ENCODE measurements at places on chromosomes 5 and 9.

DNA sequence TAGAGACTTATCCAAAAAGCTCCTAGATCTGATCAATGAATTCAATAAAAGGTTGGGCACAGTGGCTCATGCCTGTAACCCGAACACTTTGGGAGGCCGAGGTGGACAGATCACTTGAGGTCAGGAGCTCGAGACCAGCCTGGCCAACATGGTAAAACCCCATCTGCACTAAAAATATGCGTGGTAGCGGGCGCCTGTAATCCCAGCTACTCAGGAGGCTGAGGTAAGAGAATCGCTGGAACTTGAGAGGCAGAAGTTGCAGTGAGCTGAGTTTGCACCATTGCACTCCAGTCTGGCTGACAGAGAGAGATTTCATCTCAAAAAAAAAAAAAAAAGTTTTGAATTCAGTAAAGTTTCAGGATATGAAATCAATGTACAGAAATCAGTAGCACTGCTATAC, 20.0 kb downstream of the DCTN4 start:
- DNase-seq: no peak
- H3K27me3 ChIP-seq: no peaks in the 10 kb centered on the region
- peaks cover 81% of the 10 kb centered on the region for H3K36me3 ChIP-seq
- peak overlapping the region; percentile 97 for H3K27ac ChIP-seq

- H3K4me3 ChIP-seq: no peak overlapping the region
- H3K4me1 ChIP-seq: peaks cover 6% of the 10 kb centered on the region
- DNase-seq: no peak
- no peak overlapping the region for H3K27ac ChIP-seq
- peaks cover 20% of the 10 kb centered on the region for H3K27me3 ChIP-seq
- no peaks in the 10 kb centered on the region for H3K36me3 ChIP-seq
These were observed 20.5 kb upstream of the CSF1R start for GRCh38 chr5:150106674-150107426.

DNA sequence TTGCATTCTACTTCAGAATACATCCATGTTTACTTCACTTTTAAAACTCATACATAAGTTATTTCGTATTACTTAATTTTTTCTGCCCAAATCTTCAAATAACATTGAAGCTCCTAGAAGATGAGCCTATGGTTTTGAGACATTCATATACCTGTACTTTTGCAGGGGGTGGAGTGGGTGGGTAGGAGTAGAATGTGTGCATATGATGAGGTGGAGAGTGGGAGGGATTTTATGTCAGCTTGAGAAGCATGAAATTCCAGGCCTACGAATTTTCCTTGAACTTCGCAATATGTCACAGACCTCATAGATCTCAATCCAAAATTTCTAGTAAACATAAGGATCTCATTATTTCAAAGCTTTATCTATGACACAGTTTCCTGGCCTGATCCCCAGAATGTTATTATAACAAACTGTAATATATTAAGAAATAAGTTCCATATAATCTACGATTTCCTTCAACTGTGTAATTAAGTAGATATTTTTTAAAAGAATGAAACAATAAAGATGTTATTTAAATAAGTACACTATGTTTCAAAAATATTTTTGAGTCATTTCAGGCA, 19.7 kb upstream of the MOB3B start:
- no peaks in the 10 kb centered on the region for H3K27me3 ChIP-seq
- H3K36me3 ChIP-seq: peaks cover 18% of the 10 kb centered on the region
- DNase-seq: no peak
- H3K4me1 ChIP-seq: no peaks in the 10 kb centered on the region

DNA sequence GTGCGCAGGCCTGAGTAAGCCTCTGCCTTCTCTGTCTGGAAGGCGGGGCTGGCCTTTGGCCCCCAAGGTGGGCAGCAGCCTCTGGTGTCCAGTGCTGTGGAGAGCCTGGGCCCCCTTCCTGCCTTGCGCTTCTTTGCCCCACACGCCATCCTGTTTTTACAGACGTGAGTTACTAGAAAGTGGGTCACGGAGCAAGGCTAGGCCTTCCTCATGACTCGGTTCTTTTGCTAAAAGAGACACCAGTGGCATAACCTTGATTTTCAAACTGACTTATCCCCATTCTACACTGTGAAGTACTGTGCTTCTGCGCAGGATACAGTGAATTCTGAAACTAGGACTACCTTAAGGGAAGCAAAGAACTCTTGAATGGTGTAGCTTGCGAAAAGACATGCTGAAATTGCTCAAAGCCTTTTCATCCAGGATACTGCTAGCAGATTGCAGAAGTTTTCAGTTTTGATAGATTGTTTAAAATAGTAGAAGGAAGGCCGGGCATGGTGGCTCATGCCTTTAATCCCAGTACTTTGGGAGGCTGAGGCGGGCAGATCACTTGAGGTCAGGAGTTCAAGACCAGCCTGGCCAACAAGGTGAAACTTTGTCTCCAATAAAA, 7.2 kb downstream of the ROPN1L start:
- no peaks in the 10 kb centered on the region for H3K27me3 ChIP-seq
- no peak for DNase-seq
- no peak overlapping the region for H3K4me3 ChIP-seq
- peaks cover 13% of the 10 kb centered on the region for H3K36me3 ChIP-seq

DNA sequence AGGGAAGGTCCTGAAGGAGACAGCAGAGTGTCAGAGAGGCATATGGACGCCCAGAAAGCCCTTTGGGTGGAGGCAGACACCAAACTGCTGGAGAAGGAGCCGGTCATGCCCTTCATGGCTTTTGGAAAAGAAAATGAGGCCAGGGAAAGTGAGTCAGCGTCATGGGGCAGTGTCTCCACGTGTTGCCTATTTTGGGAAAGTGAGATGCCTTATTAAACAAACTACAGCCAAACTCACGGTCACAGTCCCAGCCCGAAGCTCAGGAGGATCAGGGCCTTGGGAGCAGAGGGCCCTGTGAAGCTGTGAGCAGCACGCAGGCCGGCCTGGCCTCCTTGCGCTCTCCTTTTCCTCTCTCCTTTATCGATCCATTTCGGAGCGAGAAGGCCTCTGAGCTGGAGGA, 25.0 kb downstream of the RGS3 start:
- no peaks in the 10 kb centered on the region for H3K36me3 ChIP-seq
- H3K27ac ChIP-seq: no peak overlapping the region

- peaks cover 14% of the 10 kb centered on the region for H3K27me3 ChIP-seq
- no peak for DNase-seq
- no peak overlapping the region for H3K4me3 ChIP-seq
- H3K4me1 ChIP-seq: peaks cover 7% of the 10 kb centered on the region
- H3K36me3 ChIP-seq: no peaks in the 10 kb centered on the region
These were observed 4.9 kb upstream of the UBTD2 start for GRCh38 chr5:172288465-172288864.

GRCh38 chr5:157219491-157220271, 39.0 kb downstream of the ITK start:
- peaks cover 85% of the 10 kb centered on the region for H3K36me3 ChIP-seq
- no peaks in the 10 kb centered on the region for H3K27me3 ChIP-seq
- H3K4me3 ChIP-seq: peak overlapping the region; percentile 6
- H3K4me1 ChIP-seq: peaks cover 92% of the 10 kb centered on the region
- peak; percentile 60 for DNase-seq

- no peaks in the 10 kb centered on the region for H3K4me1 ChIP-seq
- H3K27ac ChIP-seq: no peak overlapping the region
- DNase-seq: no peak
- H3K36me3 ChIP-seq: no peaks in the 10 kb centered on the region
- peaks cover 2% of the 10 kb centered on the region for H3K27me3 ChIP-seq
These were observed 169.3 kb downstream of the OLFM1 start for GRCh38 chr9:135256581-135257354.

- no peak overlapping the region for H3K4me3 ChIP-seq
- peaks cover 6% of the 10 kb centered on the region for H3K4me1 ChIP-seq
- no peak for DNase-seq
- H3K36me3 ChIP-seq: no peaks in the 10 kb centered on the region
- no peak overlapping the region for H3K27ac ChIP-seq
These were observed 49.6 kb downstream of the NSUN2 start for GRCh38 chr5:6583049-6583880.

GRCh38 chr9:2060424-2060823, 45.3 kb downstream of the SMARCA2 start:
- H3K36me3 ChIP-seq: peaks cover 69% of the 10 kb centered on the region
- DNase-seq: no peak
- no peak overlapping the region for H3K27ac ChIP-seq
- H3K27me3 ChIP-seq: no peaks in the 10 kb centered on the region
- no peak overlapping the region for H3K4me3 ChIP-seq

DNA sequence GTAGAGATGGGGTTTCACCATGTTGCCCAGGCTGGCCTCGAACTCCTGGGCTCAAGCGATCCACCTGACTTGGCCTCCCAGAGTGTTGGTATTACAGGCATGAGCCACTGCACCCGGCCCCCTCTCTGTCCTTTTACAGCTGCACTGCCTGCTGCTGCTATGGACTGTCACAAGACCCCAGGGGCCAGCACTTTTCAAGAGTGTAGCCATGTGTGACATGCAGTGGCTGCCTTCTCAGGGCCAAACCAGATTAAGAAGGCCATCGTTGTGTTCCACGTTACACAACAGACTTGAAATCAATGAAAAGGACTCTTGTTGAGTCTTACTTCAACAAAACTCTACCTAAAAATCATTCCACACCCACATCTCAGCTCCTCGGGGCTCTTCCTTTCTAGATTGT, 78.9 kb upstream of the ICE1 start:
- H3K4me1 ChIP-seq: peaks cover 14% of the 10 kb centered on the region
- no peak overlapping the region for H3K27ac ChIP-seq
- no peaks in the 10 kb centered on the region for H3K36me3 ChIP-seq

- H3K4me3 ChIP-seq: no peak overlapping the region
- peaks cover 2% of the 10 kb centered on the region for H3K36me3 ChIP-seq
- DNase-seq: no peak
- no peak overlapping the region for H3K27ac ChIP-seq
These were observed 308.9 kb downstream of the TLE4 start for GRCh38 chr9:79880626-79881025.

DNA sequence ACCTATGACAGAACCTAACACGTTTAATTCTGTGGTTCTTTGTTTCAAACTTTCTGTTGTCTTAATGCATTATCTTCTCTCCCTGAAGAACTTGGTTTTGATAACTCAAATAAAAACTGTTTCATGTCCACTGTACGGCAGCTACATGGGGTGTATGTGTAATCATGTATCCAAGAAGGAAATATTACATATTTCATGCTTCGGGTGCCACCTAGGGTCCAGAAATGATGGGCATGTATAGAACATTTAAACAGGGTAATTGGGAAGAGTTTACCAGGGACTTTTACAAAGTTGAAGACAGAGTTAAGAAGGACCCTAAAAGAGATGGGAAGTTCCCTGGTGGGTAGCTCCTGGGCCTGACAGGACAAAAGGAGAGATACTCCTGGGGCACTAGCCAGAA, 291.3 kb downstream of the FBXL7 start:
- H3K36me3 ChIP-seq: no peaks in the 10 kb centered on the region
- H3K4me1 ChIP-seq: no peaks in the 10 kb centered on the region
- no peak for DNase-seq
- H3K4me3 ChIP-seq: no peak overlapping the region

- no peaks in the 10 kb centered on the region for H3K4me1 ChIP-seq
- peaks cover 4% of the 10 kb centered on the region for H3K36me3 ChIP-seq
- DNase-seq: no peak
- no peaks in the 10 kb centered on the region for H3K27me3 ChIP-seq
- no peak overlapping the region for H3K4me3 ChIP-seq
These were observed 23.3 kb upstream of the CPLANE1 start for GRCh38 chr5:37272511-37272910.

DNA sequence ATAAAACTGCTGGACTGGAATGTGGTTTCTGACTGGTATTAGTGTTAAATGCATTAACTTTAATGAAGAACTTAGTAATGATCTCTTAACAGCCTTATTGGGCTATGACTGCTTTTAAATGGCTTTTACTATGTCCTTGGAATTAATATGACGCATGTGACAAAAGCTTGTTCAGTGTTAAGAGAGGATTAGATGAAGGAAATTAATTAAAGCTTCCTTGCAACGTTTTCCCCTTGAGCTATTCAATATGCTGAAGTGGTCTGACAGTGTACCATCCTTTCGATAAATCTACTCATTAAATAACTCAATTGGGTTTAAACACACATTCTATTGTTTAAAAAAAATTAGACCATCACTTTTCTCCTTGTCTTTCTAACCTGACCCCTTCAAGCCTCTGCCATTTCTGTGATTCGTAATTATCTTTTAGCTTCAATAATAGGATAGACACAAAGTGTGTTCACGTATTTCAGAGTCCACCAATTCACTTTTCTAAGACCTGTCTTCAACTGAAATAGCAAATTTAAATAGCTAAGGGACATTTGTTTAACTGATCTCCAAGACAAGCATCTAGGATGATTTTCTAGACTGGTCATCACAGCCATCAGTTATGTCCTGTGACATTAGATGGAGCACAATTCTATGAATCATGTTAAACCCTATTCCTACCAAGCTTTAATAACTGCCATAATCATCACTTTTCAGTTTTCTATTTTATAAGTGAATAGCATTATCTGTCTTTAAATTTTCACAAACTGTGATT, 1258.0 kb upstream of the CDH9 start:
- no peaks in the 10 kb centered on the region for H3K36me3 ChIP-seq
- H3K4me1 ChIP-seq: no peaks in the 10 kb centered on the region

- peaks cover 2% of the 10 kb centered on the region for H3K27me3 ChIP-seq
- no peak for DNase-seq
- no peaks in the 10 kb centered on the region for H3K4me1 ChIP-seq
- no peak overlapping the region for H3K27ac ChIP-seq
- H3K4me3 ChIP-seq: no peak overlapping the region
- no peaks in the 10 kb centered on the region for H3K36me3 ChIP-seq
These were observed 65.6 kb downstream of the SPOCK1 start for GRCh38 chr5:137433539-137433938.

- peaks cover 13% of the 10 kb centered on the region for H3K27me3 ChIP-seq
- no peaks in the 10 kb centered on the region for H3K36me3 ChIP-seq
- peaks cover 10% of the 10 kb centered on the region for H3K4me1 ChIP-seq
These were observed 55.1 kb upstream of the DMRT1 start for GRCh38 chr9:786405-786804.

- peaks cover 10% of the 10 kb centered on the region for H3K4me1 ChIP-seq
- no peak for DNase-seq
- no peak overlapping the region for H3K27ac ChIP-seq
These were observed 150.4 kb upstream of the IER5L start for GRCh38 chr9:129328355-129329042.

DNA sequence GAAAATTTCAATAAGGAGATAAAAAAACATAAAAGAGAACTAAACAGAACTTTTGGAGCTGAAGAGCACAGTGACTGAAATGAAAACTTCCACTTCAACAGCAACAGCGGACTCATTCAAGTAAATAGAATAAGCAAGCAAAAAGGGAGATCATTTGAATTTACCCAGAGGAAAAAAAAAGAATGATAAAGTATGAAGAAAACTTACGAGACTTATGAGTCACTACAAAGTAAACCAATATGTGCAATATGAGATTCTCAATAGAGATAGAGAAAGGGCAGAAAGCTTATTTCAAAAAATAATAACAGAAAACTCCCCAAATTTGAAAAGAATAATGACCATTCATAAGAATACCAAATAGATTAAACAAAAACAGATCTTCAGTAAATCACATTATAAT, 1605.7 kb upstream of the CDH6 start:
- H3K4me1 ChIP-seq: no peaks in the 10 kb centered on the region
- no peaks in the 10 kb centered on the region for H3K27me3 ChIP-seq
- no peaks in the 10 kb centered on the region for H3K36me3 ChIP-seq
- no peak overlapping the region for H3K27ac ChIP-seq
- no peak for DNase-seq

DNA sequence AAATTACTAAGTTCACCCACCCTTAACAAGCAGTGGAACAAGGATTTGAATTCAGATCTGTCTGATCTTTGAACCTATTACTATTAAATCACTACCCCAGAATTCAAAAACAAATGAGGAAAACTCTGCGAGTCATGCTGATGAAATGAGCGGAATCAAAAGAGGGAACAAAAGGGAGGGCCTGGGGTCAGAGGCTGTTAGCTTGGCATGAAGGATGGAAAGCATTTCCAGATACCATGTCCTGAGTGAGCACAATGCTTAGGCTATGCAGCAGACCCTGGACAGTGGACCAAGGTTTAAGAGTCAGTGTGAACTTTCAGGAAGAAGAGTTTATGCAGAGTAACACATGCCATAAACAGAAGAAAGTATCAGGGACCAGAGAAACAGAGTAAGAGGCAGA, 30.5 kb downstream of the GRIA1 start:
- H3K36me3 ChIP-seq: no peaks in the 10 kb centered on the region
- no peaks in the 10 kb centered on the region for H3K4me1 ChIP-seq
- H3K27me3 ChIP-seq: no peaks in the 10 kb centered on the region

Measured in activated CD8-positive, alpha-beta memory T cell treated with anti-CD3 and anti-CD28 coated beads, Interleukin-2, amount 10 ng/mL, durations not matched to agents 7 days and 5 days (primary cell).